ENCODE measurements at places on chromosomes 6 and 20.

DNA sequence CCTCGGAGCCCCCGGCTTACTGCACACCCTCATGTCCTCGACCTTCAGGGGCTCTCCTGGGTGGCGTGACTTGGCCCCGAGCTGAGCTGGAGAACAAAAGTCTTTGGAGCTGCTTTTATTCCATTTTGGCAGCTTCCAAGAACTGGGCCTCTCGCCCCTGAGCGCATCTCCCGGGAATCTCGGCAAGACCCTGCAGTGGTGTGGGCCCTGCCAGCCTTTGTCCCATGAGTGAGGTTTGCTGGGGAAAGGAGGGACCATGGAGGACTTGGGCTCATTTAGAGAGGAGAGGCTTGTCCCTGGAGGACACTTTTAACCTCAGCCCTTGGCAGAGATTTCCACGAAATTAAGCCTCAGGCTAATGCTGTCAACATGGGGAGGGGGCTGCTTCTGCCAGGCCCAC is 62.3 kb upstream of the SLCO4A1 start:
- DNase-seq, result no peak

DNA sequence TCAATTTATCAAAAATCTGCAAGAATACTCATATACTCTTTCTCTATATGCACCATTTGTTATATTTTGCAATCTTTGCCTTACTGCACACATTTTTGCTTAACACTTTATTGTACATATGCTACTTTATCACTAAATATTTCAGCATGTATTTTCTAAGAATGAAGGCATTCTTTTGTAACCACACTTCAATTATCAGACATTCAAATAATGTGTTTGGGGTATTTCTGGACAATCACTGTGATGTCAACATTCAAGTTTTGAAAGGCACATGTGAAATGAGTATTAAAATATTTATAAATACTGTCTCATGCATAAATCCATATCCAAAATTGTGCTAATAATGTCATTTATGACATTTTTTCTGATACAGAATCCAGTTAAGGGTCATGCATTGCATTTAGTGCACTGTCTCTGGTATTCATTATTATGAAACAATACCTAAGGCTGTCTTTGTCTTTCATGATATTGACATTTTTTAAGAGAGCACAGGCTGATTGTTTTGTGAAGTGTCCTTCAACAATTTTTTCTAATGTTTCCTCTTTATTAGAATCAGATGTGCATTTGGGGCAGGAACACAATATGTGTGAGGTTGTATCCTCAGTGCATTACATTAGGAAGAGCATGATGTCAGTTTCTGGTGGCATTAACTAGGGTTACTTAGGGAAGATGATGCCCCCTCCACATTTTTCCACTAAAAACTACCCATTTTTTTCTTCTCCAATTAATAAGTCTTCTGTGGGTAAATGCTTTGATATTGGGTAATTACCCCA is 105.7 kb downstream of the MTFR2 start:
- DNase-seq, result no peak

DNA sequence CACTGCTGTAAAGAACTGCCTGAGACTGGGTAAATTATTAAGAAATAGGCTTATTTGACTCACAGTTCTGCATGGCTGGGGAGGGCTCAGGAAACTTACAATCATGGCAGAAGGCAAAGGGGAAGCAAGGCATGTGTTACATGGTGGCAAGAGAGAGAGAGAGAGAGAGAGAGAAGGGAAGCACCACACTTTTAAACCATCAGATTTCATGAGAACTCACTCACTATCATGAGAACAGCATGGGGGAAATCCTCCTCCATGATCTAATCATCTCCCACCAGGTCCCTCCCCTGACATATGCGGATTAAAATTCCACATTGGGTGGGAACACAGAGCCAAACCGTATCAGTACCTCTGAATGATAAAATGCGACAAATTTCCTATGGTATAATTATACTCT is 203.9 kb upstream of the MARCKS start:
- DNase-seq, result no peak

GRCh38 chr20:60299951-60300350 is 341.7 kb downstream of the CDH26 start:
- DNase-seq, result no peak

DNA sequence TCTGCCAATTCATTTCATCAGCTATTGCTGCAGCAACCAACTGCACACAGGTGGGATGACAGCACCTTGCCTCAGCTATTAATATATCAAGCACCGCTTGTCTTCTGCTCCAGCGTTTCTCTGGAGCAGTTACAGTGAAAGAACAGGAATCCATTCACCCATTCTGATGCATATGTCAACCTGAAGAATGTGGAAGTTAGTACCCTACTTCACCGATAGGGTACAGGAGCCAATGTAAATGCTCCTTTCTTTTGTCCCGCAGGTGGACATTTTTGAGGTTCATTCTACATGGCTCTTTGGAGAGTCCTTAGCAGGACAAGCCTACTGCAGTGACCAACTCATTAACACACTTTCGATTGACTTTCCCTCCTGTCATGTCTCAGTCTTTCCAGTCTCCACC is 139.9 kb upstream of the PRND start:
- no peak for DNase-seq

DNA sequence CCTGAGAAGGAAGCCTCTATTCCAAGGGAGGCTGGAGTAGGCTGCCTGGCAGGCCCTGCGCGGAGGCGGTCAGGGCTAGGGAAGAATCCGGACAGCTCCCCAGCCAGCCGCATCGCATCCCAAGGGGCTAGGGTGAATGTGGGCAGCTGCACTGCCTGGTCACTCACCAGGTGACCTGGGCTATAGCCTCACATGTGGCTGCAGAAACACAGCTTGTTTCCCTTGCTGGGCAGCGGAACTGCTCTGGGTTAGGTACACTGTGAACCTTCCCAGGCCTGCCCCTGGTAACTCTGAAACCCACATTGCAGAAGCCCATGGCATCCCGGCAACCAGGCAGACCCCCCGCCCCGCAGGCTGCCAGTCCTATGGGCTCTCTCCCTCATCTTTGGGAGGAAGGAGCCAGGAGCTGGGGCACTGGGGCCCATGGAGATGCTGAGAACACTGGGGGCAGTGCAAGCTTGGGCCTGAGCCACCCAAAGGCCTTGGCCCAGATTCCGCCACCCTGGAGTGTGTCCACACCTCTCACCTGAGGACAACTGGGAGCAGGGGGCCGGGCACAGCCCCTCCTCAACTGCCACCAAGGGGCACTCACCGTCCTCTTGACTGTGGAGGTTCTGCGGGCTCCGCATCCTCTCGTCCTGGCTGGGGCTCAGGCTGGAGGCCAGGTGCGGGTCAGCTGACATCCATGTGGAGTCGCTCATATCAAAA is 111.0 kb downstream of the NOL4L start:
- no peak for DNase-seq
